GM12864 (cell line): ENCODE measurements at places on chromosomes 7 and 10.
A peak's percentile ranks its signal among the peaks of the same experiment; 100 is the strongest.

DNA sequence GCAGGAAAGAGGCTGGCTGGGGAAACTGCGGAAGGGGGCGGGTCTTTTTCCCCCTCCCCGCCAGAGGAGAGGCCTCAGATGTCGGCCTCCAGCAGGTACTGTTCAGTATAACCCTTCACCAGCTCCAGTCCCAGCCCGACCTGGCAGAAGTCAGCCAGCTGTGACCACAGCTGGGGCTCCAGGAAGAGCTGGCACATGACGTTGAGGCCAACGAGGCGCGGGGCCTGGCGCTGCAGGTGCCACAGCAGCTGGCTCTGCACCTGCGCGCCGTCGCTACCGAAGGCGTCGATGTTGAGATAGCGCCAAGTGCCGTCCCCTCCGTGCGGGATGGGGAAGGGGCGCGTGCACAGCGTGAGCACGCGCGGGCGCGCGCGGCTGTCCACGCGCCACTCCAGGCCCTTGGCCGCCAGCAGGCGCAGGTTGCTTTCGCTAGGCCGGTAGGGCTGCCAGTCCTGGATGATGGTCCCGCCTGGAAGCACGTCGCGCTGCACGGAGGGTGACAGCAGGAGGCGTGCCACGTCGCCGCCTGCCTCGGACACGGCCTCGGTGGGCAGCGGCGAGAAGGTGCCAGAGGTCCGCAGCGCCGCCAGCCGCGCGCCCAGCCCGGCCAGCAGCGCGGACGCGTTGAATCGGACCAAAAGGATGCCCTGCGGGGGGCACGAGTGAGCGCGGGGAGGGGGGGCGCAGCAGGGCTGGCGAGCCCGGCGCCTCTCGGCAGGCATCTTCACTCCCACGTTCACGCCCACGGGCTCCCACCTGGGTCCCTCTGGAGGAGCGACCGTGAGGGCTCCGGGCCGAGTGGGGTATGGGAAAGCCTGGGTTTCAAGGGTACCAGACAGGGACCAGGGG, 6.9 kb upstream of the VGF start:
- DNase-seq, result no peak

GRCh38 chr7:101595766-101596537, 33.1 kb downstream of the MYL10 start:
- no peak for DNase-seq

DNA sequence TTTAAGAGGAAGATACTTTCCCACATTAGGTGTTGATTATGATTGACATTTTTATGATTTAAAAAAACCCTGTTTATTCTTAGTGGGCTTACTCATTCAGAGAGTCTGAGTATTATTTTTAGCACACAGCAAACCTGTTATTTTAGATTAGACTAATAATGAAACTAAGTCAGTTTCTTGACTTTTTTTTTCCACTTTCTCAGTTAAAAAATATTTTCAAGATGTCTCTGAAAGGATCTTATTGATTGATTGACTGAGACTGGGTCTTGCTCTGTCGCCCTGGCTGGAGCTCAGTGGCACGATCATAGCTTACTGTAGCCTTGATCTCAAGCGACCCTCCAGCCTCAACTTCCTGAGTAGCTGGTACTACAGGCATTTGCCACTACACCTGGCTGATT, 20.4 kb upstream of the INPP5F start:
- peak; percentile 70 for DNase-seq

- no peak for DNase-seq
These were observed 528.1 kb downstream of the KCNMA1 start for GRCh38 chr10:77109351-77109994.

DNA sequence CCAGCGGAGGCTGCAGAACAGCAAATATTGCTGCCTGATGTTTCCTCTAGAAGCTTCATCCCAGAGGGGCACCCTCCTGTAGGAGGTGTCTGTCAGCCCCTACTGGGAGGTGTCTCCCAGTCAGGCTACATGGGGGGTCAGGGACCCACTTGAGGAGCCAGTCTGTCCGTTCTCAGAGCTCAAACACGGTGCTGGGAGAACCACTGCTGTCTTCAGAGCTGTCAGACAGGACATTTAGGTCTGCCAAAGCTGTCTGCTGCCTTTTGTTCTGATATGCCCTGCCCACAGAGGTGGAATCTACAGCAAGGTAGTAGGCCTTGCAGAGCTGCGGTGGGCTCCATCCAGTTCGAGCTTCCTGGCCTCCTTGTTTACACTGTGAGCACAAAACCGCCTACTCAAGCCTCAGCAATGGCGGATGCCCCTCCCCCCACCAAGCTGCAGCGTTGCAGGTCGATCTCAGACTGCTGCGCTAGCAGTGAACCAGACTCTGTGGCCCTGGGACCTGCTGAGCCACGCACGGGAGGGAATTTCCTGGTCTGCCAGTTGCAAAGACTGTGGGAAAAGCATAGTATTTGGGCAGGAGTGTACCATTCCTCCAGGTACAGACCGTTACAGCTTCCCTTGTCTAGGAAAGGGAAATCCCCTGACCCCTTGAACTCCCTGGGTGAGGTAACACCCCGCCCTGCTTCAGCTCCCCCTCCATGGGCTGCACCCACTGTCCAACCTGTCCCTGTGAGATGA, 17.7 kb upstream of the MINDY3 start:
- no peak for DNase-seq

- no peak for DNase-seq
These were observed 741 bp downstream of the PRAP1 start for GRCh38 chr10:133347710-133348517.

DNA sequence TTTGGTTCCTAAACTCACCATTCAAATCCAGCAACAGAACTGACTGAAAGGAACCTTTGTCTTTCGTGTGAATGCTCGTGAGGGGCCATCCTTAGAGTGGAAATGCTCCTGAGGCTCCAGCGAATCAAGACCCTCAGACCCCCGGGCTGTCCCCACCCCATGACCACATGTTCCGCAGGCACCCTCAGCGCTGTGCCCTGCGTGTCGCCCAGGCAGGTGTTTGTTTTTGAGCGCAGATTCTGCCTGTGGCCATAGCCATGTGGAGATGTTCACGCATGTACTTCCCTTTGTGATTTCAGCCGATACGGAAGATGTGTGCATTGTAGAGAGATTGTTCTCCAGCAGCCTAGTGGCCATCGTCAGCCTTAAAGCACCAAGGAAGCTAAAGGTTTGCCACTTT, 24.2 kb downstream of the WIPI2 start:
- DNase-seq, result no peak

GRCh38 chr10:77614778-77615625, 22.6 kb downstream of the KCNMA1 start:
- DNase-seq, result no peak

DNA sequence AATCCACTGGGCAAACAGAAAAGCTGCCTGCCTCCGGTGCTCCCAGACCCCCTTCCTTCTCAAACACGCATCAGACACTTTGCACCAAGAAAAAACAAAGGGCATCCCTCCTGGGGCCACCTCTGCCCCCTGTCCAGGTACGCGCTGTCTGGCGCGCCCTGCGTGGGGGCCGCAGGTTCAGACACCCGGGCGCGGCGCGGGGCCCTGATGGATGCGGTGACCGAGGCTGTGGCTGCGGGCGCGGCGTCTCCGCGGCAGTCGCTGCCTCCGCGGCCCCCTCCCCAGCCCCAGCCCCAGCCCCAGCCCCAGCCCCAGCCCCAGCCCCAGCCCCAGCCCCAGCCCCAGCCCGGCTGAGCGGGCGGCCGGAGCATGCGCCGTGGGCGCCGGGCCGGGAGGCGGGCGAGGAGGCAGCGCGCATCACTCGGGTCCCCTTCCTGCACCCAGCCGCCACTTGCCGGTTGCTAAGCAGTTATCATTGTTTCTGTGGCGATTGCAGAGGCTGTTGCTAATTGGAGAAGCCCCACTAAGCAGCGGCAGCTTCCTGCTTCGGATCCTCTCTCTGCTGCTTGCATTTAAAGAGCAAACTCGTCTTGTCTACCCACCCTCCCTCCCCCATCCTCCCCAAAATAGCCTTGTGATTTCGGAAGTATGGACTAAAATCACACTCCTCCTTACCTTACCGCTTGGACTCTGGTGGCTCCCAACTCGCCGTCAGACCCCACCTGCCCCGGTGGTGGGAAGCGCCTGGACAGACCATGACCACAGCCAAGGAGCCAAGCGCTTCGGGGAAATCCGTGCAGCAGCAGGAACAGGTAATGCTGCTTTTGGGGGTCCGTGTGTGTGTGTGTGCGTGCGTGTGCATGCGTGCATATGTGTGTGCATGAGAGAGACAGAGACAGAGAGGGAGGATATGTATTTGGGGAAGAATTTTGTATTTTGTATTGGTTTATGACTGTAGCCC, 252.8 kb downstream of the DPP6 start:
- no peak for DNase-seq

GRCh38 chr10:33878238-33878786, 543.8 kb upstream of the NRP1 start:
- DNase-seq, result no peak

DNA sequence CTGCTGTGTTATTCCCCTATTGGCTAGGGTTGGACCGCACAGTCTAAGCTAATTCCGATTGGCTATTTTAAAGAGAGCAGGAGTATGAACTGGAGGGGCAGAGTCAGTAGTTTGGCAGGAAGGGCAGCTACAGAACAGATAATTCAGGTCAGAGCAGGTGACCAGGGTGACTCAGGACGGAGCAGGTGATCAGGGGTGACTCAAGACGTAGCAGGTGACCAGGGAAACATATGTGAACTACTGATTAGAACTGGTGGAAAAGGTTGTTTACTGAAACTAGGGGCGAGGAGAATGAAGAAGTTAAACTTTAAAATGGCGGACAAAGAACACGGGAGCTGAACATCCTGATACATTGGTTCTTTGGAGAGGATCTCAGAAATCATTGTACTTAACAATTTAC, 102.3 kb downstream of the CCDC7 start:
- DNase-seq, result no peak

DNA sequence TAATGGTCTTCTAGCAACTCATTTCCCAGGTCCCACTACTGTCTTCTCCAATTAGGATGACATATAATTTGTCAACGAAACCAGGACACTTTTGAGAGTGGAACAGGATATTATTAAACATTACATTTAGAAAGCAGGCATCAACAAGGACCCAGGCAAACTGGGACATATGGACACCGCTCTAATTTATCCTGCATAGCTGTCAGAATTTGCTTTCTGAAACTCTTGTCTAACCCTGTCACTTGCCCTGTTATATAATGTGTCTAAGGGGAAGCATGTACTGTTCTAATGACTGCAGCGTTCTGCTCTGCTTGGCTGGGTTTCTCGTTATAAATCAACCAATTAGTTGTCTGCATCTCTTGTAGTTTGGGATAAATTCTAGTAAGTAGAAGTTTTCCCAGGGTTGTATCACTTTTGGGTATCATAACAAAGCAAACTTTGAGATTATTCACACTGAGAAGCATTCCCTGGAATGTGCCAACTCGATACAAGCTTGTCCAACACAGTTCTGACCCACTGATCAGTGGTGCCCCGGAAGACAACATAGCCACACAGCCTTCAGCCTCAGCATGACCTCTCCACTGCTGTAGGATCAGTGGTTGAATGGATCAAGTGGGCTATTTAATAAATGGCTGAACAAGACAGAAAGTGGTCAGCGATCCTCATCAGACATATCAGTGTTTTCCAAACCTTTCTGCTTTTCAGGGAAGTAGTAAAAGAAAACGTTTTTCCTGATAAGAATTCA, 228.1 kb downstream of the KIF20B start:
- no peak for DNase-seq
